Naive thymus-derived CD8-positive, alpha-beta T cell (primary cell): ENCODE measurements at places on chromosomes 4 and X.

GRCh38 chr4:15912961-15913630 is 25.4 kb downstream of the FGFBP1 start:
- DNase-seq, result no peak

- peak; percentile 62 for DNase-seq
These were observed 14.4 kb upstream of the RAB40A start for GRCh38 chrX:103533511-103534216.

GRCh38 chrX:54093571-54093970 is 49.3 kb upstream of the PHF8 start:
- no peak for DNase-seq

GRCh38 chr4:150315175-150315574 is 236.9 kb downstream of the DCLK2 start:
- DNase-seq, result no peak

- DNase-seq, result peak; percentile 55
These were observed 16.6 kb downstream of the DCK start for GRCh38 chr4:71009890-71010588.

DNA sequence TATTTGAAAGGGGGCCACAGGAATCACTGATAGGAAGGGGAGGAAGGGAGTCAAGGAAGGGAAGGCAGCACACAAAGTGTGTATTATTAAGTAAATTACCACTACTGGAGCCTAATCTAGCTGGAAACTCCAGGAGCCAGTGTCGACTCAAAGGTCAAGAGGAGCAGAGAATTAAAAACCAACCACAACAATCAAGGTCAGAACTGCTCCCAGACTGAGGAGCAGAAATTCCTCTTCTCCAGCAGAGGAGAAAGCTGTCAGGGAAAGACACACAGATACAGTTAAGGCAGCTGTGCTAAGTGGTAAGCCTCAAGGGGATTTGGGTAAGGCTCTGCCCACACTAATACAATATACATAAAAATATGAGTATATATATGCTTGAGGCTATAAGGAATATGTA is 87.5 kb upstream of the PTPN13 start:
- no peak for DNase-seq

DNA sequence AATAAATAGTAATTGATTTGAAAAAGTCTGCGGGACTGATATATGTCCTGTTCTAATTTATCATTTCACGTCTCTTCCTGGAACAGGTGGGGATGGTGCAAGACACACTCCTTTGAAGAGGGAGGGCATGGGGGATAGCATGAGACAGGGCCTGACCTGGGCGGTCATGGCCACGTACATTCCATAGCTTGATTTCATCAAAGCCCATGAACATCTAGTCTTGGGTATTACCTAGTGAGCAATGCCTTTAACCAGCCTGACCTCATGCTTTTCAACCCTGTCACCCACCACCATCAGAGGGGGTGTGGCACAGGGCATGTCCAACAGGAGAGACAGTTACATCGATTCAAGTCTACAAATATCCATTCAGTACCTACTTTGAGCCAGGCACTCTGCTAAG is 52.3 kb upstream of the HOPX start:
- DNase-seq, result no peak

DNA sequence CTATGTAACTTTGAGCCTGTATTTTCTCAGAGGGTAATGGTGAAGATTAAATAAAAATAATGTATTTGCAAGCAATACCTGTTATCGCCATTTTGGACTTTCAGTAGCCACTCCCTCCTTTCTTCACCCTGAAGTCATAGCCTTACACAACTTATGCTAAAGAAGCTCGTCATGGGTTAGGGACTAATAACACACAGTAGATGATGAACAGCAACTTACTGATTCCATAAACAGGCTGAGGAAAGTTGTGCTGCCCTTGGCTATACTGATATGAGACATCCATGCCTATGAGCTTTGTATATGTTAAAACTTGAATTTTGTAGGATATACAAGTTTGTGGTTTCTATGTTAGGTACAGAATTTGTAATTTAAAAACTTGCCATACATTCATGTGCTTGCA is 31.7 kb upstream of the EIF1AX start:
- no peak for DNase-seq

DNA sequence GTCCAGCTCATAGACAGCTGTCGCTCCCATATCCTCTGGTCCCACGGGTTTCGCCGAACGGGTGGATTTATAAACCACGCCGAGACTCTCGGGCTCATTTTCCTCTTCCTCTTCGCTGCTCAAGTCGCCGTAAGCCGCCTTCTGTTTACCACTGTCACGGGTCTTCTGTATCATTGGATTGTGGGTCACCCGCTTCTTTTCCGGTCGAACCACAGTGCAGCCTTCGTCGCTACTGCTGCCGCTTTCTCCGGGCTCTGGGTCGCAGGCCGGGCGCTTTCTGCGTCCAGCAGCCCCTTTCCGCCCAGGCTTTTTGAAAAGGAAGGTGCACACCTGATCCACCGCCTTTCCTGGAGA is 311 bp downstream of the RNF113A start:
- DNase-seq, result no peak

DNA sequence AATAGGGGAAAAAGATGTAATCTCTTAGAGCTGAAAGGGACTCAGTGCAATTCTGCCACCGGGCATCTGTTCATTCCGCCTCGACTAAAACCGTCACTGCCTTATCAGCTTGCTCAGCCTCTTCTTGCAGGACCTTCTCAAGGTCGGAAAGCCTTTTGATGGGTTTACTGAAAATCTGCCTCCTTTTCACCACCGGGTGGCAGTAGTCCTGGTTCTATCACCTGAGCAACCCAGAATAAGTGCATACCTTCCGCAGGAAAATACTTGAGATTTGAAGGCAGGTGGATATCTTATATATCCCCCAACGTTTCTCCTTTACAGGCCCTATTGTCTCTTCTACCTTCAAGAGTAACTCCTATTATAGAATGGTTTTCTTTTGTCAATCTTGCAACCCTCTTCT is 103.4 kb upstream of the PAK3 start:
- no peak for DNase-seq

DNA sequence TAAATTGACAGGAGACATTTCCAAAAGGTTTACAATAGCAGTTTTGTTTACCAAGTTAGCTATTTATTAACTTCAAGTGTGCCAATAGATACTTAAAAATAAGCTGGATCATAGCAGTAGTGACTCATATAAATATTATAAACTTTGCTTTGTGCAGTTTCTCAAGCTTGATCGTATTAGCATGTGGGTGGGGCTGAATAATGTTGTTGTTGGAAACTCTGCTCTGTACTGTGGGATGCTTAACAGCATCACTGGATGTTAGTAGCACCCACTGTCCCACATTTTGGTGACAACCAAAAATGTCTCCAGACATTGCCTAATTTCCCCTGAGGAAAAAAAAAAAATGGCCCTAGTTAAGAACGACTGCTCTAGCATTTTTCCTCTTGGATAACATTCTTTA is 855.2 kb upstream of the ADGRL3 start:
- DNase-seq, result no peak

GRCh38 chr4:124111922-124112321 is 600.6 kb downstream of the ANKRD50 start:
- DNase-seq, result no peak

DNA sequence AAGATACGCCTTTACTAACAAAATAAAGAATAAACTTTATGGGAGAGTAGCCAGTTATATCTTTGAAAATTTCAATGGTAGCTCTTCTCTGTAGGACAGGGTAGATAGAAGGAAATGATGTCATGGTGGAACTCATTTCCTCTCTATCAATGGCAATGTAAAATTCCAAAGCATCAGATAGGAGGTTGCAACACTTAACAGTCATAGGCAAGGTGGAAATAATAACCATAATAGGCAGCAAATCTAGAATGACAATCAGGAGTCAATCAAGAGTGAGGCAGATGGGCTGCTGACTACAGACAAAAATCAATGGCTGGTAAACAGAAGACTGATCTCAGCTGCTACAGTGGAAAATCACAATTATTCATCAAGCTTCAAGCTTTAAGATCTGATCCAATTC is 53.9 kb upstream of the TET2 start:
- DNase-seq, result no peak

DNA sequence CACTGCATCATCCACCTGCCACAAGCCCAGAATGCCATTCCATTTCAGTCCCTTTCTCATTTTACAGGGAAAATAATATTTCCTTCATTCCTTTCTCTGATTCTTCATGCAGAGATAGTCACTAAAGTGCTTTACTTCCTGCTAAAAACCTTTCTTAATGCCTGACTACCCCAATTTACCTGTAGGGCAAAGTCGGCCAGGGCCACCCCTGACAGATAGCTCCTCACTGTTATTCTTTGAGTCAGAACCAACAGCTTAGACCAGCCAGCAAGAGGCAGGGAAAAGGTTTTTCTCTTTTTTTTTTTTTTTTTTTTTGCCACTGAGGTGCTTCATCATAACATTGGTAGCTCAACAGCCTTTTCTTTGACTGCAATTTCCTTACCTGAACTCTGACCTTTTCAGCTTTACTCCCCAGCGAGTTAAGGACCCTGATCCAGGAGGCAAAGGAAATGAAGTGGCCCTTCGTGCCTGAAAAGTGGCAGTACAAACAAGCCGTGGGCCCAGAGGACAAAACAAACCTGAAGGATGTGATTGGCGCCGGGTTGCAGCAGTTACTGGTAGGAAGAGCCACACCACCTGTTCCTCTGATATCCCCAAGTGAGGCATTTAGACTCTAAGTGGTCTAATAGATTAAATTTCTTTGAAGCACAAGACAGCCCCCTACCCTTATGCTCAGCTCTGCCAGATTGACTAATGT is 85.0 kb downstream of the ALPK1 start:
- no peak for DNase-seq

- no peak for DNase-seq
These were observed 94.1 kb upstream of the GALNT7 start for GRCh38 chr4:173074501-173074946.

DNA sequence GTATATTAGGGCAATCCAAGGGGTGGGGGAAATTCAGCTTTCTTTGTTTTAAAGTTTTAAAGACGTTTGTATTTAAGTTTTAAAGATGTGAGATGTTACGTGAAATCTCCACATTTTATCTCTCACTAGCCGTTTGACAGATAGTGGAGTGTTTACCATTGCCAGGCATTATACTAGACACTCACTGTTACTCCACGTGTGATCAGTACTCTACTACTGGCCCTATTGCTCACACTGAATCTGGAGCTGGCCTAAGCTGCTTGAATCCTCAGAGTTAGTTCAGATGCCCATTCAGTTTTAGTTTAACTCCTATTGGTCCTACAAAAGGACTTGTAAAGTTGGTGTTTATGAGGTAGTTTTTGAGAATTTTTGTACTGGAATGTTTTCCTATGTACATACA is 4.5 kb downstream of the ADAD1 start:
- no peak for DNase-seq

DNA sequence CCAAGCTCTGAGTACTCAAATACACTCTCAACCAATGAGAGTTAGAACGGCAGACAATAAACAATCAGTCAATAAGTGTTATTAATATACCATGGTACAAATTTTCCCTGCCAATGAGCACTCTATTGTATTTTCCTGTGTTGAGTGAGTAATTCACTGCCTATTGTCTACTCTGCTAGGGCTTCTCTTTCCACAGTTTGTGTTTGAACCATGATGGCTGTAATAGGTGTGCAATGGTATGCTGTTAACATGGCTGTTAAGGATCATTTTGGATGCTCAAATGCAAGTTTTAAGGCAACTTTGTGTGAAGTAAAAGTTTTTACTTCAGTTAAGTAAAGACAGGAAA is 41.2 kb downstream of the RPS6KA3 start:
- DNase-seq, result no peak

DNA sequence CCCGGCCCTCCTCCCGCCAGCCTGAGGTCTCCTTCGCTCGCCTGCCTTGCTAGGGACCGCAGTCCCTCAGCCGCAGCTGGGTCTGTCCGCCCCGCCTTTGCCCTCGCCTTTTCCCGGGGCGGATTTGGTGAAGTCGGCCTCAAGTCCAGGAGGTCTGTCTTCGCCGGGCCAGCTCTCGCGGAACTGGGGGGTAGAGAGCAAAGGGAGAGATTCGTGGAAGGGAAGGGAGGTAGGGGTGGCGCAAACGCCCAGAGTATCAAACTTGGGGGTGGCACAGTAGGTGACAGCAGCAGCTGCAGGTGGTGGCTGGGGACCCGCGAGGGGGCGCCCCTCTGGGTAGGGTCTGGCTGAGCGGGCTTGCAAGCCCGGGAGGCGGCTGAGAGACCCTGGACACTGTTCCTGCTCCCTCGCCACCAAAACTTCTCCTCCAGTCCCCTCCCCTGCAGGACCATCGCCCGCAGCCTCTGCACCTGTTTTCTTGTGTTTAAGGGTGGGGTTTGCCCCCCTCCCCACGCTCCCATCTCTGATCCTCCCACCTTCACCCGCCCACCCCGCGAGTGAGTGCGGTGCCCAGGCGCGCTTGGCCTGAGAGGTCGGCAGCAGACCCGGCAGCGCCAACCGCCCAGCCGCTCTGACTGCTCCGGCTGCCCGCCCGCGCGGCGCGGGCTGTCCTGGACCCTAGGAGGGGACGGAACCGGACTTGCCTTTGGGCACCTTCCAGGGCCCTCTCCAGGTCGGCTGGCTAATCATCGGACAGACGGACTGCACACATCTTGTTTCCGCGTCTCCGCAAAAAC is at the start of gene NPY2R:
Gene NPY2R (plus strand): TSS at position 379 of the 797 bp plus-strand sequence. CDS start 5,304 bp downstream, outside the sequence.
- no peak for DNase-seq

- DNase-seq, result no peak
These were observed 55.7 kb upstream of the PPARGC1A start for GRCh38 chr4:23945451-23946017.
